ENCODE measurements at places on chromosomes 16 and 17.

DNA sequence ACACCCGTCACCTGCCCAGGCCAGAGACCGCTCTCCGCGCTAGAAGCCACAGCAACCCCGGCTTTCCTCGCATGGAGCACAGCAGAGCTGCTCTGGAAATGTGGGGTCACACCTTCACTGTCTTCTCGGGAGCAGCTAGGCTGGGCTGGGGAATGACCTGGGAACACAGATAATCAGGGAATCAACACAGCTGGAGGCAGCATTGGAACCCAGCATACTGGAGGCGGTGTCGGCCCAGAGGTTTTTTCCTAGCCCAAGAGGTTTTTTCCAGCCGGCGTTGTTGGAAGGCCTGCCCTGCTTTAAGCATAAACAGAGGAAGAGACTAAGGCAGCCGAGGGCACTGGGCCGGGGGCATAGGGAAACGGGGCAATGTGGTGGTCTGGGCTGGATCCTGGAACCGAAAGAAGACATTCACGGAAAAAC, 791 bp upstream of the PLD6 start:
- DNase-seq, result no peak

DNA sequence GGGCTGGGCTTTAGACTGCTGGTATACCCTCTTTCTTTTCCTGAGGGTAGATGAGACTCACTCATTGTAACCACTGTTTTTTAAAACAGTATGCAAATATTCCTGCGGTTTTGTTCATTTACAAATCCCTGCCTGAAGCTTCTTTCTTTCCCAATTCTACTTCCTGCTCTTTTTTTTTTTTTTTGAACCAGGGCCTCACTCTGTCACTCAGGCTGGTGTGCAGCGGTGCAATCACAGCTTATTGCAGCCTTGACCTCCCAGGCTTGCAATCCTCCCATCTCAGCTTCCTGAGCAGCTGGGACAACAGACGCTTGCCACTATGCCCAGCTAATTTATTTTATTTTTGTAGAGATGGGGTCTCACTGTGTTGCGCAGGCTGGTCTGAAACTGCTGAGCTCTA, 8.0 kb upstream of the SULT1A1 start:
- no peak for DNase-seq

DNA sequence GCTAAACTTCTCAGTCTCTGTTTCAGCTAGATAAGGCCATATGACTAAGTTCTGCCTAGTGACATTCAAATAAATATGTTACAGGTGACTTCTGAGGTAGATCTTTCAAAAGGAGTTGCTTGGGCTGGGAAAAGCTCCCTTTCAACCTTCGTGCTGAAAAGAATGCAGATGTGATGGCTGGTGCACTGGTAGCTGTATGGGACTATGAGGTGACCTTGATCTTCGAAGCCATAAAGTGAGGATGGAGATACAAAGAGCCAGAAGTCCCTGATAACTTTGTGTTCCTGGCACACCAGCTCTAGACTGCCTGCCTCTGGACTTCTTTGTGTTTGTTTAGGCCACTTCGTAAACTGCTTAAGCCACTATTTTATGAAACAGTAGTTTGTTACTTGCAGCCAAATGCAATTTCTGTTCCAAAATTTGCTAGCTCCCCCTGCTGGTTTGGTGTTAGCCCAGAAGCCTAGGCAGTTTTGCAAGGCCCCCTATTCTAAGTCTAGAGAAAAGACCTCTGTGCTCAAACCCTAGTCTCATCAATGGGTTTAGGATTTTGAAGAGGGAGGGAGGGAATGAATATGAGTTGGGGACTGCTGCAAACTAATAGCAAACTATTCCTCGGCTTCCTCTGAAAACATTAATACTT, 23.3 kb upstream of the ERCC4 start:
- no peak for DNase-seq

DNA sequence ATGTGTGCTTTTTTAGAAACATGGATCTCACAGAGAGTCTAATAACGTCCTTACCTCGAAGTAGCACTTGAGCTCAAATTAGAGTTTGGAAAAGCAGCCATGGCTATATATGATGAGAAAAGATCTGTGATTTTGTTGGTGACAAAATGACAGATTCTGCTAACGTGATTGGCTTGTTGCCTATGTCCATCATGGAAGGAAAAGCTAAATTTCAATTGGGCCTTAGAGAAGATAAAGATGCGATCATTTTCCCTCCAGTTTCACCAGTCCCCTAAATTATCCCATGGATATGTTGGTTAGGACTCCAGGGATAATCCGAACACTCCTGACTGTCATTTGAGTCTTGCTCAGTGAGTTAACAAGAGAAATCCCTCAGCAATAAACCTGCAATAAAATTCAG, 175.8 kb downstream of the C16orf95 start:
- DNase-seq, result no peak

DNA sequence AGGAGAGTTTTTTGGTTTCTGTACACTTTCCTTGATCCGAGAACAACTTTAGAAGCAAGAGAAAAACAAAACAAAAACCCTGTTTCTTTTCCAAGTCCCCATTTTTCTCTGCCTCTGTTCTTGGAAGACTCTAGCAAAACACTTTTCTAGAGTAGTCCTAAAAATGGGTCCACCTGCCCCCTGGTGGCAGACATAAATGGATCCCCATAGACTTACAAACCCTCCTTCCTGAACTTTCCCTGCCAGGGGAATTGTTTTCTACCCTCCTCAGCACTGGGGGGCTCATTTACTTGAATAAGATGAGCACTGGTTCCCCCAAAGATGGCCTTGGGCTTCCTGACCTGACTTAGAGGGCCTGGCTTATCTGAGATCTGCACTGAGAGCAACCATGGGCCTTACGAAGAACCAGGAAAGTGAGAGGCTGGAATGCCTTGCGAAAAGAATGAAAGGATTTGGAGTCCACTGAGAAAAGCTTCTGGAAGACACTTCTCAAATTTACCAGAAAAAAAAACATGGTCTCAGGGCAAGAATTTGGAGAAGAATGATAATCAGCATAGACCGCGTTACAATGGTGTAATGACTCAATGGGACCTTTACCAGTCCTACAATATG, 48.0 kb upstream of the CDYL2 start:
- DNase-seq, result no peak

DNA sequence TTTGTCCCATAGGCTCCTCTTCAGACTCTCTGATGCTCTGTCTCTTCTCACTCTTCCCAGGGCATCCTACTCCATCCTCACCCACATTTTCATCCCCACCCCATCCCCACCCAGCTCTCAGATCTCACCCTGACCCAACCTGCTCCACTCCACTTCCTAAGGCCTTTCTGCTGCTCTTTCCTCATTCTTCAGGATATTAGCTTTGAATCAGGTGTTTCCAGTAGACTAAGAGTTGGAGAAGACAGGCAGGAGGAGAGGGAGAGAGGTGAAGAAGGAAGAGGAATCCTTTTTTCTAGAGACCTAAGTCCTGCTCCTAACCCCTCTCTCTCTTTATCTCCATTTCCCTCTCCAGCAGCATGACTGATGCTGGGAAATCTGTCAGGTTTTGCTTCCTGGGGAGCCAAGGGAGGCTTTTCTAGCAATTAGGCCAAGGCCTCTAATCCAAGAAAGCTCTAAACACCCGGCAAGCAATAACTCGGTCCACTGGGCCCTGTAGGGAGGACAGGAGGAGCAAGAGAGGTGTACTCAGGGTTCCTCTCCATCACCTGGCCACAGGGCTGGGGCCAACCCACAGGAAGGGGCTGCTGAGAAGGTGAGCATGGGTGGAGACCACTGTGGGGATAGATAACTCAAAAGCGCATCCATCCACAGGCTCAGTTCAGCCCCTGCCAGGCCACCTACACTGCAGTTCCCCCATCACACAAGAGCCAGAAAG, 133.3 kb downstream of the TMEM132E start:
- DNase-seq, result no peak

- no peak for DNase-seq
Measured at GRCh38 chr16:72311426-72311825, 139.5 kb upstream of the PMFBP1 start.

DNA sequence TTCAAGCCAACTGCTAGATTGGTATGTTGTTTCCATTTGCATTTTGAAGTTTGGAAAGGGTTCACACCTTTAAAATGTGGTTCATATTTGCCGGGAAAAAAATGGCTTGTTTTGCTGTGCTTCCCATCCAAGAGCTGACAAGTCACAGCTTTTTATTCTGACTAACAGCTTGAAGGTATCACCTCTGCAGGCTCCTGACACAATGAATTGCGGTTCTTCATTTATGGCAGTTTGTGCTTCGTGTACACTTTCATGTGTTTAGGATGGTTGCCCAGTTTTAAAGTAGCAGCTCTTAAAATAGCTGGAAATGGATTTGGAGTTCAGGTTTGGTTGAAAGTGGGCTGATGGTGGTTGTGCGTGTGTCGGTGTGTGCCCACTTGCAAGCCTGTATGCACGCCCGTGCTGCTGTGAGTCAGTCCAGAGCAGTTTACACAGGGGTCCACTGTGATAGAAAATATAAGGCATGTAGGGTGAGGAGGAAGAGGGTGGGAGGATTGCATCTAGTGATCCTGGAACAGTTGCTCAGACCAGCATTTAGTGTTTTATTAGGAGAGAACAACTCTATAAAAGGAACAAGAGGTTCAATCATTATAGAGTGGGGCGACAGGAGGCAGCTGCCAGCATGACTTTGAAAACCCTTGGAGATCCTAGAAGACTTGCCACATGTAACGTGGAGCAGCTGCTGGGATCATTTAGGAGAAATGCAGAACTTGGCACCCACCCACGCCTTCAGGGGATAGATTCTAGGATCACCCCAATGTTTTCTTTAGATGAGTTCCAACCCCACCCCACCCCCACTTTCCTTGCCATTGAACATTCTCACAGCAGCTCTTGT, 108.0 kb upstream of the TBX2 start:
- DNase-seq, result no peak

- no peak for DNase-seq
Measured at GRCh38 chr17:30549864-30550511, 72.8 kb downstream of the GOSR1 start.

- DNase-seq, result no peak
Measured at GRCh38 chr17:16427020-16427419, 11.6 kb downstream of the TRPV2 start.

GRCh38 chr17:4152471-4152870, 9.5 kb downstream of the CYB5D2 start:
- DNase-seq, result peak; percentile 29

GRCh38 chr16:75099738-75100602, 16.6 kb downstream of the LDHD start:
- no peak for DNase-seq

- DNase-seq, result no peak
Measured at GRCh38 chr16:27264151-27264550, 4.4 kb downstream of the NSMCE1 start.

DNA sequence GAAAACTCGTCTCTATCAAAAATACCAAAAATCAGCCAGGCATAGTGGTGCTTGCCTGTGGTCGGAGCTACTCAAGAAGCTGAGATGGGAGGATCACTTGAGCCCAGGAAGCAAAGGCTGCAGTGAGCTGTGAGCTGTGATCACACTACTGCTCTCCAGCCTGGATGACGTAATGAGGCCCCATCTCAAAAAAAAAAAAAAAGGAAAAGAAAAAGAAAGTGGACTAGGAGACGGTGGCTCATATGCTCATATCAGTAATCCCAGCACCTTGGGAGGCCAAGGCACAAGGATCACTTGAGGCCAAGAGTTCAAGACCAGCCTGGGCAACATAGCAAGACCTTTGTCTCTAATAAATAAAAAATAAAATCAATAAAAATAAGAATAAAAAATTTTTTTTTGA, 8.8 kb upstream of the SUMO2 start:
- DNase-seq, result no peak

DNA sequence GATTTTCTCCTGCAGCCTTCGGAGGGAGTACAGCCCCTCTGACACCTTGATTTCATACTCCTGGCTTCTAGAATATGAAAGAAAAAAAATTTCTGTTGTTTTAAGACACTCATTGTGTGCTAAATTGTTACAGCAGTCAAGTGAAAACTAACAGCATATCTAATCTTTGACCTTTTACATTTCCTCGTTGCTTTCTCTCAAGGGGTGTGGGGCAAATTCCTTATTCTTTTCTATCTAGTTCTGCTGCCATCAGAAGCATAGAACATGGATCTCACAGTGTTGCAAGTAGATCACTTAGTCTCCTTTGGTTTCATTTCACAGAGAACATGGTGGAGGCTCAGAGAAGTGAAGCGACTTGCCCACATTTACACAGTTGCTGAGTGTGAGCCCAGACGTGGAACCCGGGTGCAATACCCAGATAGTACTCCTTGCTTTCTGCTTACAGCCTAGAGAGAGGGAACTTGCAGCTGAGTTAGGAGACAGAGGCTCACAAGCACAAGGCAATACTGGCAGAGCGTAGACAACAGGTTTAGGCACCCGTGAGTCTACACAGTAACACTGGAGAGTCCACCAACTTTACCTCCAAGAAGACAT, 28.7 kb upstream of the MMD start:
- no peak for DNase-seq

DNA sequence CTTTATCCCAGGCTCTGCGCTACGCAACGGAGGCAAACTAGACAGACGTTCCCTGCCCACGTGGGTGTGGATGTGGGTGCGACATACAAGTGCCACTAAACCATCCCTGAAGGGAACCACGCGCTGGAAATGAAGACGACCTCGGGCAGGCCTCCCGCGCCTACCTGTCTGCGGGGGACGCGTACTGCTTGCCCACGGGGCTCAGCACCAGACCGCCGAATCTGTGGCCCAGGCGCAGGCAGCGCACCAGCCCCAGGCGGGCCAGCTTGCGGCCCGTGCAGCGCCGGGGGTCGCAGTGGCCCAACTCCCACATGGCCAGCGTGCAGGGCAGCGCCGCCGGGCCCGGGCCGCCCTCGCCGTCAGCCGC, 480 bp downstream of the TSR3 start:
- no peak for DNase-seq

GRCh38 chr17:62925267-62925836, 40.7 kb upstream of the TANC2 start:
- DNase-seq, result no peak

- DNase-seq, result peak; percentile 58
Measured at GRCh38 chr17:73342050-73342522, 30.3 kb upstream of the CDC42EP4 start.

GRCh38 chr17:8754890-8755289, 3.5 kb downstream of the SPDYE4 start:
- no peak for DNase-seq

GRCh38 chr17:40122999-40123810, 1.4 kb downstream of the MSL1 start:
- DNase-seq, result no peak

DNA sequence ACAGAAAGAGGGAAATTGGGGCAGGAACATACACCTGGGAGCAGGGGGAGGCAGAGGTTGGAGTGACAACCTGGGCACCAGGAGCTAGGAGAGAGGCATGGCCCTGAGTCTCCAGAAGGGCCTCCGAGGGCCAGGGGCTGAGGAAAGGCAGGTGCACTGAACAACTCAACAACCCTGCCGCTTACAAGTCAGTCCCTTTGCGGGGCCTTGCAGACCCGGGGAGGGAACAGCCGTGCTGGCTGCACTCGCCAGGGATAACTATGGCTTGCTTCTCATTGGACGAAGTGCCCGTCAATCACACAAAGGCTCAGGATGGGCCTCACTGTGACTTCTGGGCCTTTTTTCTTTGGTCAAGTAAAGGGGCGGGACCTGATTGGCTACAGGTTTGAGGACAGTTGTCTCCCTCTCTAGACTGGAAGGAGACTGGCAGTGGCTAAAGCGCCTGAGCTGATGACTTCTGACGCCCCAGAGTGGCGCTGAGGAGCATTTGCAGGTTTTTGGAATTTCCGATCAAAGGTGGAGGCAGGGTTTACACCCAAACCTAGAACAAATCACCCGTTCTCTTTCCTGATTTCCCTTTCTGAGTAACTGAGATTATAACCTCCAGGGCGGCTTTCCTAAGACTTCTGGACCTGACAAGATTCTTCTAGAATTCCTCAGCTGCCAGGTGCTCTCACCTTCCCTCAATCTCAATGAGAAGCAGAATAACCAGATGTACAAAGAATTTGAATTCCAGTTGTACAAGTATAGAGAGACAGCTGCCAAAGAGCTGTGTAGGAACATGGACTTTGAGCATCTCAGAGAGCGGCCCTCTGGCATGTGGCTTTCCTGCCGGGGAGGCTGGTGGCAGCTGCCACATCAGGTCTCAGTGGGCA, 27.6 kb upstream of the ST6GALNAC2 start:
- no peak for DNase-seq

Measured in AG04449 (cell line).